ENCODE measurements at places on chromosomes 11 and 22.

DNA sequence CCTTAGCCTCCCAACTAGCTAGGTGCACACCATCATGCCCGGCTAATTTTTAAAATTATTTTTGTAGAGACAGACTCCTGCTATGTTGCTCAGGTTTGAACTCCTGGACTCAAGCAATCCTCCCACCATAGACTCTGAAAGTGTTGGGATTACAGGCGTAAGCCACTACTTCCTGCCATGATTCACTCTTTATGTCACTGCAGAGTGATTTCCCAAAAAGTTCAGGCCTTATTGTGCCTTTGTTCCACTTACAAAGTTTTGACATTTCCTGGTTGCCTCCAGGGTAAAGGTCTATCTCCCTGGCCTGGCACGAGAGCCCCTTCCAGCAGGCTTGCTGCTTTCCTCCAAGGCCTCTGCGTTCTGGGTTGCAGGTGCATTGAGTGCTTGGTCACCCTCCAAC is 44.6 kb upstream of the RIC3 start:
- no peak for DNase-seq

DNA sequence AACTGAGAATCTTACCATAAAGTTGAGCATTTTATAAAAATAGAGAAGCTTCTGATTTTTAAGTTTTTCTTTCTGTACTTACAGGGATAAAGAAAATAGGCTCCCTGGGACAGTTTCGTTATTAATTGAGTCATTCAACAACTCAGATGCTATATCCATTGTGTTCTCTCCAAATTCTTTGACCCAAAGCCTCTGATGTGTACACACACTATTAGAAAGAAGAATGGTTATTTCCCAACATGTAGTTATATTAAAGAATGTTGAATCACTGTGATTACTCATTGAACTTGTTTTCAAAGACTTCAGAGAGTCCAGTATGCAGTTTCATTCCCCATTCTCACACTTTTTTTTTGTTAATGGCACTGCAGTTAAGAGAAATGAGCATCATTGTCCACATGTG is 734.3 kb upstream of the ARHGAP42 start:
- DNase-seq, result no peak

- DNase-seq, result no peak
Observed at GRCh38 chr11:5351208-5351607, at the start of gene OR51B6. Gene OR51B6 (plus strand): TSS chr11:5351508. CDS start chr11:5351508, 0 bp downstream.

DNA sequence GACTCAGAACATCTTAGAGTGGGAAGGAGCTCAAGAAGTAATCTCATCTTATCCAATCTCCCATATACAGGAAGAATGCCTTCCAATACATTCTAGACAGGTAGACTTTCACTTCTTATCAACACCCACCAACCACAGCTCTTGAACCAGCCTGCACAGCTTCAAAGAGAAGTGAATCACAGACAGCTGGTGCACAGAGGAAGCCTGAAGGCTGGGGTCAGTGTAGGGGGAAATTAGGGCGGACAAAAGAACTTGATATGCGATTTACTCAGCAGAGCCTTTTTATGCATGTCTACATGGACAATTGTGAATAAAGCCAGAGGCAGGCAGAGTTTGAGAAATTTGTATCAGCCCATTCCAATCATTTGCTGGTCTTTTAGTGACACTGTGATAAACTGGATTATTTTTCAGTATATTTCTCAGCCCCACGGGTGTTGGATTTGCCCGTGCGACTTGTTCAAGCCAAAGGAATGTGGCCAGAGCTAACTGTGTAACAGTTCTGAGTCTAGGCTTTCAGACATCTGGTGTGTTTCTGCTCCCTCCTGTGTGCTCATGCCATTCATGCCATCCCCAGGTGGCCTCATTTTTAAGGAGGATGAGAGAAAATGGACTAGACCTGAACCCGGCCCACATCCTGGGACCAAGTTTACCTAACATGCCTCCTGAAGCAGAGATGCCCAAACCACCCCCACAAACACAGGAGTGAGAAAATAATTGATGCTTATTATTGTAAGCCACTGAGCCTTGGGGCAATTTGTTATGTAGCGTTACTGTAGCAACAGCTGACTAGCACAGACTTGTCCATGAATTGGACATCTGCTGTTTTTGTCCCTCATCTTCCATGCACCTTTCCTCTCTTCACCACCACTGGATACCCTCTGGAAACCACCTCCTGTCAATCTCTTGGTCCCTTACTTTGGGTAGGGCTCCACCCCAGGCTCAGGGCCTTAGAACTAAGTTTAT is 137.5 kb upstream of the HSD17B12 start:
- DNase-seq, result no peak

GRCh38 chr11:106249617-106250239 is 172.3 kb downstream of the AASDHPPT start:
- DNase-seq, result no peak

GRCh38 chr11:73141031-73141308 is 1.1 kb downstream of the FCHSD2 start:
- no peak for DNase-seq

DNA sequence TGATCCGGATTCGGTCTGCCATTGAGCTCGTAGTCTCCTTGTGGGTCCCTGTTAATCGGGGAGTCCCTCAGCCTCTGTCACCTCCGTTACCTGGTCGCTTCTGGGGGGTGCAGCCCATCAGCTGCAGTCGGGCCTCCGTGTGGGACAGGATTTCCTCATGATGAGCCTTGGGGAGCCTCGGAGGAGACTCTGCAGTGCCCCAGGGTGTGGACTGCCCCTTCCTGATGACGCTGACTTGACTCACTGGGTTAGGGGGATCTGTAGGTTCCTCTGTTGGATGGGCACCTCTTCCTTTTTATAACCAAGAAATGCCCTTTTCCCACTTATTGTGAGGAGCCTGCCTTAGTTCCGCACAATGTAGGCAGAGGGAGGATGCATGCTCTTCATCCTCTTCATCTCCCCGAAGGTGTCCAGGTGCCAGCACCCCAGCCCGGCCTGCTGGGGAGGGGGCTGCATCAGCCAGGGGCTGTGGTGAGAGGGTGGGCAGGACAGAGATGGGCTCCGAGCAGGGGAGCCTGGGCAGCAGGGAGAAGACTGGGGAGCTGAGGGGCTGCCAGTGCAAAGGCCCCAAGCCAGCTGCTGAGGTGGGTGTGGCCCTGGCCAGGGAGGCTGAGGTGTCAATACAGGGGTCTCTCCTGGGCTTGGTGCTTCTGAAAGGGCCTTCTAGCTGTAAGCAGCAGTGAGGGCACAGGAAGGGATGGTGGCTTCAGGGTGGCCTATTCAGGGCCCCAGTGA is 13.5 kb upstream of the TTLL8 start:
- DNase-seq, result no peak

- peak; percentile 69 for DNase-seq
Observed at GRCh38 chr11:72446929-72447769, 12.8 kb upstream of the CLPB start.

DNA sequence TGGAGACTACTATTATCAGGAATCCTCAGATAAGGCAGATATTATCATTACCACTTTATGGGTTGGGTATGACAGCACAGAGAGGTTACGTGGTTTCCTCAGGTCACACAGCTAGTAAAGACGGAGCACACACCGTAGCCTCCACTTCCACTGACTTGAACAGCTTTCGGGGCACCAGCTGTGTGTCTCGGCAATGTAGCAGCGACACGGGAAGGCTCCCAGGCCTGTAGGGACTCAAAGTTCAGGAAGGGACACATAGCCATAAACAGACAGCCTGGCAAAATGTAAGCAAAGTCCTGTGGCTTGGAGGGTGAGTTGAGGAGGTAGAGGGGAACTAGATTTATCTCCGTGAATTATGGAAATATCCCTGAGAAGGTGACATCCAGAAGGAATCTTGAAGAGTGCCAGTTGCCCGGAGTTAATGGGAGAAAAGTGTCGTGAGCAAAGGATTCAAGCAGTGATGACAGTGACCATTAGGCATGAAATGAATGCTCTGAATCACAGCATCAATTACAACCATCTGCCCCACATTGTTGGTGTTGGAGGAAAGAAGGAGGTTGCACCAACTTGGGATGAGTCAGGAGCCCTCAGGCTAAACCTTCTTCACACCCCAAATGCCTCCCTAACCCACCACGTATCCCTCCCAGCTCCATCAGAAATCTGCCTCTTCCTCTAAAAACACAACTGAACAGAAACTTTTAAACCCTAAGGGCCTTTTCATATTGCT is 106.7 kb upstream of the ASPHD2 start:
- DNase-seq, result peak; percentile 91

DNA sequence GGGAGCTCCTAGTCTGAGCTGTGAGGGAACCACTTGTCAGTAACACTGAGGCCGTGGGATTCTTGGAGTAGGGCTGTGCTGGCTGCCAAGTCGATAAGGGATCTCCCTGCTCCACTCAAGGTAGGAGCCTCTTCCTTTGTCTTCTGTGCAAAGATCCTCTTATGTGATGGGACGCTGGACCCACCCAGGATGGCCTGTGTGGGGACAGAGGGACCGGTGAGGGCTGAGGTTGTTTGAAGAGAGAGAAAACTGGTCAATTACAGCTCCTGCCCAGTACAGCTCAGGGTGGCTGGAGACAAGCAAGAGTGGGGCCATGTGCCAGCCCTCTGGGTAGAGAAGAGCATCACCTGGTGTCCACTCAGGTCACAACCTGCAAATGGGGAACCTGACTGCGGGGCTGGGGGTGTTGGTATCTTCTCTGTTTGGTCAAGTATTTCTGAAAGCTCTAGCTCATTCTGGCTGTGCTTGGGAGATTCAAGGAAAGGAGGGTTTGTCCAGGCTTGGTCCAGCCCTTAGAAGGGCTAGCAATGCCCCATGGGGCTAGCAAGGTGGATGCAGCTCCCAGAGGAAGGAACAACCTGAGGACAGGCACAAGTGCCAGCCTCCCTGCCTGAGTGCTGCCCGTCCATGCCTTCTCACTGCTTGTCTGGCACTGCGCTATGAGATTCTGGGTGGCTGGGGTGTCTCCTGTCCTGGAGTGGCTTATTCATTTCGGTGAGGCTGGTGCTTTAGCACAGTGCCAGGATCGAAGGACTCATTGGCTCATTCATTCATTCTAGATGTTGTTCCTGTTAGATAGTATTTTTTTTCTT is 27.6 kb upstream of the BAIAP2L2 start:
- DNase-seq, result no peak

- DNase-seq, result peak; percentile 55
Observed at GRCh38 chr11:13486926-13487660, 8.7 kb downstream of the PTH start.

DNA sequence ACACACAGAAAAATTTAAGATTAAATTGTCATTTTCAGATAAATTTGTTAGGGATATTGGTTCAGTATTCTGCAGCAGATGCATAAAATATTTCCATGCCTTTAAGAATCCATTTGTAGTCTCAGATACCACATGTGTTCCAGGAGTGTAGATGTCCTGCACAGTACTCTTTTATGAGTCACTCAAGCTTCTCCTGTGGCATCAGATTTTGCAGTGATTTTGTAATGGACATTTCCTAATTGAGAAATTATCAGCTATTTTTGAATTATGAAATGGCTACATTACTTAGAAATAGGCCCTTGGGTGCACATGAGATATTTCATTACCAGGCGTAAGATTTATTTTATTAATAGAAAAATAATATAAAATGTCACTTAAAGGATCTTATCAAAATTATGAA is 18.9 kb downstream of the MMP3 start:
- DNase-seq, result no peak

DNA sequence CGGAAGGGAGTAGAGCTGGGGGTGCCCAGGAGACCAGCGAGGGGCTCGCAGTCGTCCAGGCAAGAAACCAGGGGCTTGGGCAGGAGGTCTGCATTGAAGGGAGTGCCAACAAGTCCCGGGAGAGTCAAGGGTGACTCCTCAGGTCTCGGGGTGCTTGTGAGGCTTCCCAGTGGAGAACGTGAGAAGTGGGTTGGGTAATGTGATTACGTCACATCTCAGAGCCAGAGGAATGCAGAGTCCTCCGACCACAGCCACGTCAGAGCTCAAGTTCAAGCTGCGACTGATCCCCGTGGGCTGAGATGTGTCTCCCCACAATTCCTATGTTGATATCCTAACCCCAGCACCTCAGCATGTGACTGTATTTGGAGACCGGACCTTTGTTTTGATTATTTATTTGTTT is 89.7 kb upstream of the SHANK2 start:
- no peak for DNase-seq

- DNase-seq, result no peak
Observed at GRCh38 chr11:115895594-115895993, 391.4 kb upstream of the CADM1 start.

GRCh38 chr11:3958281-3958680 is 102.8 kb downstream of the STIM1 start:
- no peak for DNase-seq

GRCh38 chr11:134030853-134031252 is 38.0 kb upstream of the JAM3 start:
- DNase-seq, result no peak

Measured in urothelium cell line (cell line).